ENCODE measurements at places on chromosomes 6 and 20.

- no peak for DNase-seq
Measured at GRCh38 chr6:78117966-78118365, 465.1 kb downstream of the MEI4 start.

GRCh38 chr6:10276106-10276505 is 138.8 kb downstream of the TFAP2A start:
- DNase-seq = peak; percentile 28

- no peak for DNase-seq
Measured at GRCh38 chr20:62176866-62177265, 6.0 kb upstream of the MTG2 start.

DNA sequence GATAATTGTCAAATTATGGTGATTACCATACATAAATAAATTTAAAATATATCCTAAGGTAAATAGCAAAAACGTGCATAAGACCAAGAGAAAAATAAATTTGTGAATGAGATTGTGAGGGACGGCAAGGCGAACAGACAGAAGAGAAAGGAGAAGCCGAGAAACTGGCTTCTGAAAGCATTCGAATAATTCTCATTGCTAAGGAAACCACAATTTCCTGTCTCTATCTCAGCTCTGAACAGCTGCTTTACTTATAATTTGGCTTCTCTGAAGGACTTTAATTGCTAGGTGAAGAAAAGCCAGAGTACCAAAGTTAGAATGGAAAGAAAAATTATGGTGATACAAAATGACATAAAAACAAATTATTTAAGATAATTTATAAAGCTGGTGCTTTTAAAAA is 79.0 kb upstream of the RGS17 start:
- peak; percentile 62 for DNase-seq

- peak; percentile 61 for DNase-seq
Measured at GRCh38 chr6:154232013-154232910, 124.3 kb downstream of the IPCEF1 start.

DNA sequence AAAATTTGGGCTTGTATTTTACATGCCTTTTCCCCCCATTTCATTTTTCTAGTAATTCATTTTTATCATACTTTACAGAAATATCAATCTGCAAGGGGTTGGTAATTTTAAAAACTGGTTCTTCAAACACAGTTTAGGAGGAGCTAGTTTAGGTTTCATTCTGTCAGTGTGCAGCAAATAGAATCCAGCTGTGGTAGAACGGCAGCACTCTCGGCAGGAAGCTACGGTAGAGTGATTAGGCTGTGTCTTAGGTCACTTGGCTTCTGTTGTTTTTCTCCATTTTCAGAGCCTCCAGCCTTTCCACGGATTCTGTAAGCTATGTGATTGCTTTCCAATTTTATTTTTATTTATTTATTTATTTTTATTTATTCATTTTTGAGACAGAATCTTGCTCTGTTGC is 32.7 kb downstream of the TLDC2 start:
- DNase-seq = no peak

- no peak for DNase-seq
Measured at GRCh38 chr6:134506162-134506561, 188.2 kb upstream of the SGK1 start.

- no peak for DNase-seq
Measured at GRCh38 chr20:45579184-45579583, at the start of gene WFDC8. Gene WFDC8, minus strand, starts transcription at chr20:45579284. Its CDS starts 37 bp downstream, at chr20:45579247.

DNA sequence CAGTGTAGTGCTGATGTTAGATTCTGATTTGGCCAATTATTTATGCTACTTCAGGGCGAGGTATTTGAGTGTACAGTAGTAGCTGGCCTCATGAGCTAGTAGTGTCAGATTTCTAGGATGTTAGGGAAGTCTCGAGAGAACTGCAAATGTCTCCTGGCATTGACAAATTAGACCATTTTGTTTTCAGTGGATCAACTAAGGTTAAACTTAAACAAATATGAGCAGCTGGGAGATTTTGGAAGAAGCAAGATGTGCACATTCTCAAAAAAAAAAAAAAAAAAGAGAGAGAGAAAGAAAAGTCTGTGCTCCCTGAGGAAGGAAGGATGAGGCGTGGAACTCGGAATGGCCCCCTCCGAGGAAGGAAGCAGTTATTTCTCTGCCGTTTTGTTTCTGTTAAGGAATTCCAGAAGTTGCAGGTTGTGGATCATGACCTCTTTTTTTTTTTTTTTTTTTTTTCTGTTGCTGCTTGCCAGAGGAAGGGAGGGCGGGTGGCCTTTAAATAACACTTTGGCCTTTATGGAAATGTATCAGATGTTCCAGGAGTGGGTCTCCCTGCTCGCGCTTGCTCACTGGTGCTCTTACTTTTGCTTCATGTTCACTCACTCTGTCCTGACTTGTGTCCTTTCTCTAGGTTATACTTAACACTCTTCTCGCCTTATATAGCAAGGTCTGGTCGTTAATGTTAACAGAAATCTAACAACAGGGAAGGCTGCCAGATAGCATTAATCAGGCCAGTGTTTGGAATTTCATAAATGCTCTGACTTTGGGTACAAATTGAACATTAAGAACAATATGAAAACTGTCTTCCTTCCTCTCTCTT is 124.4 kb downstream of the TCP11 start:
- DNase-seq = peak; percentile 75

DNA sequence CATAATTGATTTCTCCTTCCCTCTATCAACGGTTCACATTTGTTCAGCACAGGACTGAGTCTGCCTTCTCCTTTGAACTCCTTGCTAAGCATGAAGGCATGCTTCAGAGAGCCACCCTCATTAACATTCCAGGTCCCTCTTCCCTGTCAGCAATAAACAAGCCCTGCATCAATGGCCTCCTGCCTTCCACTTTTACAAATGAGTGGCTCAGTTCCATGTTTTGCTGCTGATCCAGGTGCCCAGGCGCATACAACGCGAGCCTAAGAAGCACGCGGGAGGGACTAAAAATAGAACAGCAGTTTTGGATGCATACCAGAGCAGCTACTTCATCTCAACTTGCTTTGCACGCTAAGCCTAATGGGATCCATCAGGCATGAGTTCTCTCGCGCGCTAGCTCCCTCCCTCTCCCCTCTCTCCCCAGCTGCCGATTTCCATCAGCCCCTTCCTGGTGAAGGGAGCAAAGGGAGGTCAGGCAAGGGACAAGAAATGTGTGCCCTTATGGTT is 53.4 kb downstream of the TRAF3IP2 start:
- peak; percentile 94 for DNase-seq

GRCh38 chr20:36631646-36632045 is 14.3 kb downstream of the SLA2 start:
- no peak for DNase-seq

- DNase-seq = no peak
Measured at GRCh38 chr20:36541768-36542488, 609 bp downstream of the MYL9 start.

DNA sequence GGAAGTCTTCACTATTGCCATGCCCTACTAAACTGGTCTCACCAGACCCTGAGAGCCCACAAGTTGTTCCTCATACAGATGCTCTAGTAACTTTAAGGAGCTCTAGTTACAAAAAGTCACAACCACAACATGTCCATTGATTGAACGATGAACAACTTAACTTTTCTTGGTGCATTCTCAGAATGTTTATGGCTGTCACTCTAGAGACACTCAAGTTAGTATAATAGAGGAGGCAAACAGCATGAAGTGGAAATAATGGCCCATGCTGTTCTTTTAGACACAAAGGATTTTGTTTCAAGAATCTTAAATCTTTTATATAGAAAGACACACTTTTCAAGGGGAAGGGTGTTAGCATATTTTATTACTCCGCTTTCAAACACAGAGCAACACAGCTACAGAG is 934.4 kb downstream of the HACE1 start:
- no peak for DNase-seq

GRCh38 chr20:32626859-32627636 is 41.9 kb upstream of the NOL4L start:
- DNase-seq = no peak

DNA sequence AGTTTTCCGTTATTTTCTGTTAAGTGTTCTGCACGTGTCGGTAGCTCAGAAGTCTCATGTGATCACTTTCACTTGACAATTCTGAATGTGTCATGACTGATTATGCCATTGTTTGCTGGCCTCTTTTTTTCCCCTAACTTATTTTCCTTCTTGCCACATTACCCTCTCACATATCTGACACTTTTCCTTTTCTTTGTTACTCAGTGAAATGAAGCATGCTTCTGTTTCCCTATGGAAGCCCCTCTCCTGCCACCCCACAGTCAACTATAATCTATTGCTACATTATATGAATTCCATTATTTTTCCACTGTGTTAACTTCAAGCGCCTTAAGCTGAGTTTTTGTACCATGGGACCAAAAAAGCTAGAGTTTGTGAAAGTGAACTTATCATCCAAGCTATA is 531.6 kb upstream of the HS3ST5 start:
- DNase-seq = no peak

DNA sequence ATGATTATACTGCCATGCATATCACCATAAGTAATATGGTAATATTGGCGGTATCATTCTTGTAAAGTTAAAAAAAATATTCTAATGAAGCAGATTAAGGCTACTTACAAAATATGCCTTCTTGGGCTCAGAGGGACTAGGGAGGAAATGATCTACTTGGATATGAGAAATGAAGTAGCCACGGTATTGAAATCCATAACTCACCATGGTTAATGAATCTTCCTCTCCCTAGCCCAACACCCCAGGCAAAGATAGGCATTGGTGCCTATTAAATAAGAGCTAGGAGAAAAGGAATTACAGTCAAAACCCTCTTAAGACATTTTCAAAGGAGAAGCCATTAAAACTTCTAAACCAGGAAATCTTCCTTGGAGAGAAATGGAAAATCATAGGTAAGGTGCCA is 280.5 kb downstream of the TFAP2B start:
- no peak for DNase-seq

GRCh38 chr20:31593221-31594001 is 11.7 kb upstream of the ID1 start:
- DNase-seq = peak; percentile 90

GRCh38 chr6:142735204-142735603 is 209.8 kb downstream of the HIVEP2 start:
- no peak for DNase-seq

DNA sequence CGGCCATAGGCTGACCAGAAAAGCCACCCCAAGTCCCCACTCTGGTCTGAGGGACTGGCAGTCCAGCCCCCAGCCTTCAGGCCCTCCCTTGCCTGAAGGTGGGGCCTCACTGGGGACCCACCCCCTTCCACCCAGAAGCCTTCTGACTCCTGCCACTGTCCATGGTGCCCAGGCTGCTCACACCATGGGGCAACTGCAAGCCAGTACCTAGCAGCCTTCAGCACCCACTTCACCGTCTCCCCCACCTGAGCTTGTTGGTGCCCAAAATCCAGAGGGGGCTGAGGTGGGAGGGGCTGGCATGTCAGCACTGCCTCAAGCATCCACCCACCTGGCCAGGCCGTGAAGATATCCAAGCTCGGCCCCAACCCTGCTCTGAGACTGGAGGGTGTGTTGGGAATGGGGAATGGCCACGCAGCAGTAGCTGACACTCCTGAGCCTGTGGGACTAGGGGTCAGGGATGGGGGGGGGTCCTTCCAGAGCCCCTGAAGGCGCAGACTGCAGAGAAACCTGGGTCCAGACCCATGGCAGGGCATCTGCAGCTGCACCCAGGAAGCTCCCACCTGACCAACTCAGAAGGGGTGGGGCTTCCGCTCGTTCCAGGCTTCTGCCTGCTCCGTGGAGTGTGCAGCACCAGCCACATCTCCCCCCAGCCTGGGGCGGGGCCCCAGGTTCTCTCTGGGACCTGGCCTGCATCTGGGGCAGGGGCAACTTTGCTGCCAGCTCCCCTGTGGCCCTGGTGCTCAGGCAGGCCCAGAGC is 942.1 kb upstream of the EPHA7 start:
- no peak for DNase-seq

DNA sequence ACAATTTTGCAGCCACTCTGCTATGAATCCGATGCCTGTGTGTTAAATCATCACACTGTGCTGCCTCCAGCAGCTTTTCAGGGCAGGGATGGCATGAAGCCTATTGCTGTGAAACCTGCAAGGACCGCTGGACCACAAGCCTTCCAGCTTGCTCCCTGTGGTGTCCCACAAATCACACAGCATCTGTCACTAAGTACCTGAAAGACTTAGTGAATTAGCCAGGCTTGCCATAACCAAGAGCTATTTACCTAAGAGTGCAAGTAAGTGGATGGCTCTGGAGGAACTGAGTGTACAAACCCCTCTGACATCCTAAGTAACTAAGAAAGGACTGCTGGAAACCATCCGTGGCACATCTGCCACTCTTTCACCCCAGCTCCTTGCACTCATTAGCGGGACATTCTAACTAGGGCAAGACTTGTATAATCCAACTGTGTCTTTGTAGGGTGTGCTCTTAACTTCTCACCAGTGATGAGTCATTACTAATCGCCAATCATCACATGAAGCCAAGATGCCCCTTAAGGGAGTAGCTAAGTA is 34.7 kb downstream of the FOXQ1 start:
- DNase-seq = no peak

GRCh38 chr20:8095648-8096572 is 36.2 kb upstream of the PLCB1 start:
- DNase-seq = peak; percentile 42

GRCh38 chr20:1001911-1002681 is at the start of gene RSPO4:
Gene RSPO4, minus strand, starts transcription at chr20:1002311. Its CDS starts 147 bp downstream, at chr20:1002164.
- DNase-seq = no peak

DNA sequence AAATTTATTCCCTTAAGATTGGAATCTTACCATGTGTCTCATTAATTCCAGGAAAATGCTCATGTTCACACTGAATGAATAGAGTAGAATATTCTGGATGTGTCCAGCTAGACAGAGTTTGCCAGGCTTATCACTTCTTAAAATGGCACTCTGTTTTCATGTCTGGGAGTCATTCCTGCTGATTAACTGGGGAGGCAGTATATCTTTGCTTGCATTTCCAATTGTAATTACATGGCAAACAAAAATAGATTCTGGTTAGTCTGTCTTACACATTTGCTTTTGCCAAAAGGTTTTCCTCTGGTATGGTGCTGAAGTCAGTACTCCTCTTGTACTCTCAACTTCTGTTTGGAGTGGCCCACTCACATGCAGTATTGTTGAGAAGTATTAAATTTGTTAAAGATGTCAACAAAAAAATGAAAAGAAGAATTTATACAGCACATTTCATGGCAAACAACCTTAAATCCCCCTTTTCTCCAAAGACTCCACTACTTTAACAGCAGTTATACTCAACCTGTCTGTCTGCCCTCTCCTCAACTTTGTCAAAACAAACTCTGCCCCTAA is 70.2 kb downstream of the TENT5A start:
- no peak for DNase-seq

GRCh38 chr20:25012616-25013189 is 20.2 kb upstream of the APMAP start:
- DNase-seq = no peak

GRCh38 chr6:1719922-1720321 is 110.2 kb downstream of the FOXC1 start:
- DNase-seq = no peak

DNA sequence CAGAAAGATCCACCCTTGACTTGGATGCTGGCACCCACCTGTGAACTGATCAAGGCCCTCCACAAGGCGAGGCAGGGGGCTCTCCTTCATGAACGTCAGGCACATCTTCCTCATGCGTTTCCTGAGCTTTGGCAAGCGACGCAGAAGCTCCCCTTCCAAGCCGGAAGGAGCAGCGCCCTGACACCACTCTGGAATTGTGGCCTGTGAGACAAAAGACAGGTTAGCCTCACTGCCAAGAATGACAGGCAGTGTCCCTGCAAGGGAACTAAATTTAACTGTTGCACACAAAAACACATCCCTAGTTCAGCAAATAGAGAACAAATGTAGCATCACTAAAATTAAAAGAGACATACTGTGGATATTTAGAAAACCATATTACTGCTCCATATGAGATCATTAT is 42.0 kb upstream of the LYRM2 start:
- DNase-seq = no peak

- DNase-seq = no peak
Measured at GRCh38 chr6:26355366-26355765, 9.6 kb upstream of the BTN3A2 start.

Data from astrocyte of the spinal cord (primary cell).